Progenitor cell of endocrine pancreas (in vitro differentiated cells): ENCODE measurements at places on chromosomes 5 and 9.
A peak's percentile ranks its signal among the peaks of the same experiment; 100 is the strongest.

GRCh38 chr9:114487607-114488300 is 17.5 kb downstream of the WHRN start:
- no peak overlapping the region for H3K4me3 ChIP-seq
- no peaks in the 10 kb centered on the region for H3K36me3 ChIP-seq
- H3K4me1 ChIP-seq, result no peaks in the 10 kb centered on the region
- DNase-seq, result peak; percentile 53
- no peaks in the 10 kb centered on the region for H3K27me3 ChIP-seq
- no peak overlapping the region for H3K27ac ChIP-seq

DNA sequence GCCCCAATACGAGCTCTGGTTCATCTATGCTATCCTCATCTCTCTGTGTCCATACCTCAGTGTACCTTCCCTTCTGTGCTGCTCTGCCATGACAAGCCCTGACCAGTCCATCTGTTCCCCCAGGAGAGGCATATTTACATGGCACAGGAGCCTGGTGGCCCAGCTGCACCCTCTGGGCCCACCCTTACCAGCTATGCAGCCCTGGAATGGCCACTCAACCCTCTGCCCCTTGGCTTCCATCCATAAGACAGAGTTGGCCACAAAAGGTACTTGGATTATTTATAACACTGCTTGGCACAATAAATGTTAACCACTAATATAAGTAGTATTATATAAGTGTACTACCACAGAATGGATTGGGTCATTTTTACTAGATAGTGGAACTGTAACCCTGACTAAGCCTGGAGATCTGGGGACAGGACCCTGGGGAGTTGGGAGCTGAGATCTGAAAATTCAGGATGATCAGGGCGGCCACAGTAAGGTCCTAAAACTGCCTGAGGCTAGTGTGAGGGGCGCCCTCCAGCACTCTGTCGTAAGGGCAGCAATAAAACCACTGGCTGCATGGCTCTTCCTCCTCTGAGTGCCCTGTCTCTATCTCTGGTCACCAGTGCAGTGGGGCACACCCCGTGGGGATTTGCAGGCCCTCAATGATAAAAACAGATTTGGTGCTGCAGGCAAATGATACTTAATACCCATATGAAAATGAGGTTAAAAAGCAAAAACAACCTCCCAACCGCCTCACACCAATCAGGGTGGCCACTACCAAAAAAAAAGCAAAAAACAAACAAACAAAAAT is 65.8 kb downstream of the SEMA4D start:
- H3K4me3 ChIP-seq, result no peak overlapping the region
- peaks cover 5% of the 10 kb centered on the region for H3K4me1 ChIP-seq
- no peak for DNase-seq

DNA sequence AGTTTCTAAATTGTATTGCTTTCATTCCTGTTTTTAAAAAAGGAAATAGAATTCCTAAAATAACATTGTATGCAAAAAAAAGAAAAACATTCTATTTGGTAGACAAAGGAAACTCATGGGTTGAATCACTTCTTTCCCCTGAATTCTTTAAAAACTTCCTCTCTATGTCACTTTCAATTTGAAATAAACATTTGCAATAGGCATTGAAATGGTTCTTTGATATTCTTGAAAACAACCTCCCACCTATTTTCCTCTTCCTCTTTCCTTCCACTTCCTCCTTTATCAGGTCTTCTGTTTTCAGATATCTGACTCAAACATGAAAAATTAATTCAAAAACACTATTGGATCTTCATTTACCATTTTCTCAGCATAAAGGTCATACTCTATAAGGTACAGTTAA is 442.0 kb upstream of the MEF2C start:
- no peak for DNase-seq
- no peak overlapping the region for H3K4me3 ChIP-seq
- no peaks in the 10 kb centered on the region for H3K36me3 ChIP-seq
- no peaks in the 10 kb centered on the region for H3K4me1 ChIP-seq
- no peak overlapping the region for H3K27ac ChIP-seq

GRCh38 chr9:18459962-18460584 is 13.9 kb upstream of the ADAMTSL1 start:
- DNase-seq, result no peak
- H3K36me3 ChIP-seq, result no peaks in the 10 kb centered on the region
- H3K4me1 ChIP-seq, result peaks cover 8% of the 10 kb centered on the region
- H3K27ac ChIP-seq, result no peak overlapping the region
- no peak overlapping the region for H3K4me3 ChIP-seq

GRCh38 chr5:179734536-179735164 is 2.0 kb downstream of the MAML1 start:
- H3K4me3 ChIP-seq, result peak overlapping the region; percentile 96
- peaks cover 27% of the 10 kb centered on the region for H3K36me3 ChIP-seq
- H3K27me3 ChIP-seq, result no peaks in the 10 kb centered on the region
- peaks cover 21% of the 10 kb centered on the region for H3K4me1 ChIP-seq
- DNase-seq, result no peak
- H3K27ac ChIP-seq, result peak overlapping the region; percentile 97

GRCh38 chr5:117315170-117315569 is 740.5 kb upstream of the SEMA6A start:
- no peak overlapping the region for H3K27ac ChIP-seq
- no peak overlapping the region for H3K4me3 ChIP-seq
- H3K4me1 ChIP-seq, result peaks cover 14% of the 10 kb centered on the region

DNA sequence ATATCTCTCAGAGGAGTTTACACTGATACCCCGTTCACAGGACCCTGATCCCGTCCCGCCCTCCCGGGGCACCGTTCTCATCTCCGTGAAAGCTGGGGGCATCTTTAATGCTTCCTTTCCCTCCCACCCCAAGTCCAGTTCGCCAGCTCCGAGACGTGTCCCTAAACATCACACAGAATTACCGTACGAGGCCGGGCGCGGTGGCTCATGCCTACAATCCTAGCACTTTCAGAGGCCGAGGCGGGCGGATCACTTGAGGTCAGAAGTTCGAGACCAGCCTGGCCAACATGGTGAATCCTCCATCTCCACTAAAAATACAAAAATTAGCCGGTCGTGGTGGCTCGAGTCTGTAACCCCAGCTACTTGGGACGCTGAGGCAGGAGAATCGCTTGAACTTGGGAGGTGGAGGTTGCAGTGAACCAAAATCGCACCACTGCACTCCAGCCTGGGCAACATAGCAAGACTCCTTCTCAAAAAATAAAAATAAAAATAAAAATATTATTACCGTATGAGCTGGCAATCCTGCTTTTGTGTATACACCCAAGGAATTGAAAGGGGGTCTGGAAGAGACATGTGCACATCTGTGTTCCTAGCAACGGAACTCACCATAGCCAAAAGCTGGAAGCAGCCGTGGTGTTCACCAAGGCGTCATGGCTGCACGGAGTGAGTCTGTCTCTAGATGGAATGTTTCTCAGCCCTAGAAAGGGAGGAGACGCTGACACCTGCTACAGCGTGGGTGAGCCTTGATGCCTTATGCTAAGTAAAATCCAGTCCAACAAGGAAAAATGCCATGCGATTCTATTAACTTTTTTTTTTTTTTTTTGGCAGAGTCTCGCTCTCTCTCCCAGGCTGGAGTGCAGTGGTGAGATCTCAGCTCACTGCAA is 1.2 kb upstream of the ABO start:
- H3K27me3 ChIP-seq, result peaks cover 7% of the 10 kb centered on the region
- peaks cover 23% of the 10 kb centered on the region for H3K4me1 ChIP-seq
- H3K36me3 ChIP-seq, result no peaks in the 10 kb centered on the region
- DNase-seq, result no peak
- peak overlapping the region; percentile 62 for H3K27ac ChIP-seq
- H3K4me3 ChIP-seq, result peak overlapping the region; percentile 73

DNA sequence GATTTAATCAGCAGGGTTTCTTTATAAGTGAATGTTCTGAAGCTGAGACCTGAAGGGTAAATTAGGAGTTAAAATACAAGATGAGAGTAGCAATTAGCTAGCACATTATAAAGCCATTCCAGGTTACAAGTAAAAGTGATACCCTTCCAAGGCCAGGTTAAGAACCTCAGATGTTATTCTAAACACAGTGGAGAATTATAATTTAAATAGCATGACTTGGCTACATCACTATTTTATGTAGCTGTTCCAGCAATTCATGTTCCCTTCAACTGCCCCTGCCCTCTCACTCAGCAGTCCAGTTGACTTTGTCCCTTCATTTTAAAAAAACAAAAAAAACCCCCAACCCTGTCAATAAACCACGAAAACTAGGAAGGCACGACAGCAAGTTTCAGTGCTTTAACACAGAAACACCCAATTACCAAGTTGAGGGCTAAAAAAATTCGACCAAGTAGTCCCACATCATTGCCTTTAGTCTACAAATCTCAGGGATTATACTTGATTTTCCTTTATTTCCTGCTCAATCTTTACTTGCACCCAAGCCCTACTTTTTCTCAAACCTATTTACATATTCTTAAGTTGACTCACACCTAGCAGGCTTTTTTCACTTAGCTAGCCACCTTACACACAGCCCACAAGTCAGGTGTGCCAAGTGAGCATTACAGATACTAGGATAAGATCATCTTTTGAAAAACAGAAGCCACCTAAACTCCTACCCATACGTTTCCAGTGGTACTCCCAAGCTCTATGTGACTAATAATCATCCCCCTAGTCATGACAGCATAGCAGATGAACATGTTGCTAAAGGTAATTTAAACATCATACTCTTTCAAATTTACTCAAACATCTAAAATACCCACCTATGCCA is 3.4 kb downstream of the RPL37 start:
- H3K4me1 ChIP-seq, result peaks cover 35% of the 10 kb centered on the region
- no peaks in the 10 kb centered on the region for H3K27me3 ChIP-seq
- H3K27ac ChIP-seq, result peak overlapping the region; percentile 73
- no peak for DNase-seq
- H3K36me3 ChIP-seq, result peaks cover 57% of the 10 kb centered on the region
- H3K4me3 ChIP-seq, result peak overlapping the region; percentile 98

DNA sequence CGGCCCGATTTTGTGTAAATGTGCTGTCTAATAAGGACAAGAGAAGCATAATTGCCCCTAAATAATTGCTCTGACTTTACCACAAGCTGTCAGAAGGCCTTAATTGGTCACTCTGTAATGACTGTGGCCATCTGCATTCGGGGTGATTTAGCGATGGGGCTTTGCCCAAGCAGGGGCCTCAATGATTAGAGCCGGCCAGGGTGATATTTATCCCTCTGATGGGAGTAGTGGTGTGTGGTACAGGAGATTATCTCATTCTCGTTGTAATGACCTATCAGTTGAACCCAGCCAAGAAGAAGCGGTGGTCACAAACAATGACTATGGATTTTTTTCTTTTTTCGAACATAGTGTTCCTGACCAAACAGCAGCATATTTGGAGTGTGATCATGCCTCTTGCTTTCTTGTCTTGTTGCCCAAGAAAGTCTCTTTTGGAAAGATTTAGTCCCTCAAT is 72.0 kb upstream of the SAP30L start:
- H3K27me3 ChIP-seq, result no peaks in the 10 kb centered on the region
- H3K27ac ChIP-seq, result no peak overlapping the region
- DNase-seq, result no peak
- peaks cover 2% of the 10 kb centered on the region for H3K36me3 ChIP-seq
- H3K4me1 ChIP-seq, result no peaks in the 10 kb centered on the region

- H3K27ac ChIP-seq, result no peak overlapping the region
- DNase-seq, result no peak
- peaks cover 4% of the 10 kb centered on the region for H3K27me3 ChIP-seq
- no peak overlapping the region for H3K4me3 ChIP-seq
- H3K4me1 ChIP-seq, result no peaks in the 10 kb centered on the region
Measured at GRCh38 chr9:14467675-14468374, 153.9 kb upstream of the NFIB start.

- no peaks in the 10 kb centered on the region for H3K27me3 ChIP-seq
- no peak overlapping the region for H3K4me3 ChIP-seq
- DNase-seq, result no peak
Measured at GRCh38 chr5:107874795-107875194, 204.1 kb upstream of the EFNA5 start.

- DNase-seq, result no peak
- H3K4me1 ChIP-seq, result peaks cover 8% of the 10 kb centered on the region
- no peak overlapping the region for H3K27ac ChIP-seq
- H3K27me3 ChIP-seq, result peaks cover 4% of the 10 kb centered on the region
Measured at GRCh38 chr5:9928326-9928725, 298.2 kb upstream of the TAS2R1 start.

DNA sequence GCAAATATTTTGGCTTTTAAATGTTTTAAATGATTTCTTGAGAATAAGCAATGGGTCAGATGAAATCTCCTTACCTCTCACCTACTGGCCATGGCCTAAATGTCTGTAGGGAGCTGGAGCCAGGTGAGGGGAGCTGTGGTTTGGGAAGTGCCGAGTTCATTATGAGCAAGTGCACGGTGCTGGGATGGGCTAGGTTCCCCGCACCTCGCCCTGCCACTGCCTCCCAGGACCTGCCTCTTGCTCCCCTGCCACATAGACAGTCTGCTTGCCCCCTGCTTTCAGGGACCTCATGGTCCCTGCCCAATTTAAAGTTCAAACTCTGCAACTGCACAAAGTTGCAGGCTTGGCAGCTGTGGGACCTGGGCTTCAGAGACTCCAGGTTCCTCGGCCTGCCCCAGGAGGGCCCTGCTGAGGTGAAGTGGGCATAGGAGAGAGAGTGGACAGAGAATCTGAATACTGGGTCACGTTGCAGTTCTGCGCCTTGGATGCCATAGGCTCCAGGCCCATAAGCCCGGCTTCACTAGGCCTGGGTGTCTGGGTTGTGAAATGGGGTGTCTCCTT is 5.4 kb downstream of the OR13J1 start:
- no peaks in the 10 kb centered on the region for H3K36me3 ChIP-seq
- peaks cover 3% of the 10 kb centered on the region for H3K4me1 ChIP-seq
- H3K27ac ChIP-seq, result no peak overlapping the region
- no peak for DNase-seq
- H3K4me3 ChIP-seq, result no peak overlapping the region

- no peak overlapping the region for H3K4me3 ChIP-seq
- H3K27ac ChIP-seq, result peak overlapping the region; percentile 5
- H3K4me1 ChIP-seq, result peaks cover 10% of the 10 kb centered on the region
- DNase-seq, result no peak
- peaks cover 45% of the 10 kb centered on the region for H3K27me3 ChIP-seq
- H3K36me3 ChIP-seq, result no peaks in the 10 kb centered on the region
Measured at GRCh38 chr9:34559624-34560455, 29.7 kb downstream of the CNTFR start.

- H3K4me1 ChIP-seq, result peaks cover 10% of the 10 kb centered on the region
- no peak for DNase-seq
- H3K4me3 ChIP-seq, result no peak overlapping the region
- H3K27ac ChIP-seq, result no peak overlapping the region
- H3K36me3 ChIP-seq, result no peaks in the 10 kb centered on the region
Measured at GRCh38 chr5:170355601-170356098, 33.5 kb downstream of the KCNMB1 start.

DNA sequence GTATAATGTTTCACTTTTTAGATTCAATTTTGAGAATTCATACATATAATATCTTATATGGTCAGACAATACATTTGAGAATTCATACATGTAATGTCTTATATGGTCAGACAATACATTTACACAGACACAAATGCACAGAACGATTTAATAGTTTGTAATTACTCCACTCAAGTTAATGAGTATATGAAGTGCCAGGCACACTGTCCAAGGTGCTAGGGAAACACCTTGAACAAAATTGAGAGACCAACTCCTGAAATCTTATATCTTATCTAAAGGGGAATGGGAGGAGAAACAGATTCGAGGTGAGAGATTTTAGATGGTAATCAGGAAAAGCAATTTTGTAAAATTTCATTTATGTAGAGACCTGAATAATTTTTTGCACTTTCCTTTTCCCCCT is 994.7 kb downstream of the CDH12 start:
- H3K4me3 ChIP-seq, result no peak overlapping the region
- DNase-seq, result no peak
- no peak overlapping the region for H3K27ac ChIP-seq
- H3K27me3 ChIP-seq, result no peaks in the 10 kb centered on the region

- no peaks in the 10 kb centered on the region for H3K36me3 ChIP-seq
- no peak overlapping the region for H3K27ac ChIP-seq
- H3K4me3 ChIP-seq, result no peak overlapping the region
- no peaks in the 10 kb centered on the region for H3K27me3 ChIP-seq
Measured at GRCh38 chr5:53170746-53171349, 61.3 kb upstream of the MOCS2 start.
